ENCODE measurements at places on chromosomes 1 and 21. TPM values are rescaled to one million over a fixed set of nuclear protein-coding genes. Genes with fewer than 3 reads are reported as not detected.

The KIF1B gene
- 52.7 TPM for total RNA-seq

The PCP4L1 gene
- total RNA-seq, result not detected

The OR2T33 gene
- not detected for total RNA-seq

The RAB29 gene
- total RNA-seq, result 23.2 TPM

The SIPA1L2 gene
- 0.97 TPM for total RNA-seq

The MYBPH gene
- 0.30 TPM for total RNA-seq

The CCDC30 gene
- total RNA-seq, result 0.89 TPM

The ETV3L gene
- total RNA-seq, result not detected

The SLC16A4 gene
- total RNA-seq, result 10.4 TPM

The CYP4X1 gene
- total RNA-seq, result not detected

The BLACAT1 gene
- total RNA-seq, result not detected

The YIPF1 gene
- 21.4 TPM for total RNA-seq

The CHAF1B gene
- total RNA-seq, result 0.89 TPM
